Lung microvascular endothelial cell (primary cell): ENCODE measurements at places on chromosomes 12 and 14. TPM values are rescaled to one million over a fixed set of nuclear protein-coding genes. Genes with fewer than 3 reads are reported as not detected.

GRCh38 chr14:79840103-79840502, 371.2 kb downstream of the DIO2 start:
- no peak for DNase-seq

GRCh38 chr12:2267703-2268470, 215.1 kb downstream of the CACNA1C start:
- DNase-seq, result no peak

- DNase-seq, result peak; percentile 69
These were observed 15.8 kb upstream of the ANKRD9 start for GRCh38 chr14:102525219-102525928.

DNA sequence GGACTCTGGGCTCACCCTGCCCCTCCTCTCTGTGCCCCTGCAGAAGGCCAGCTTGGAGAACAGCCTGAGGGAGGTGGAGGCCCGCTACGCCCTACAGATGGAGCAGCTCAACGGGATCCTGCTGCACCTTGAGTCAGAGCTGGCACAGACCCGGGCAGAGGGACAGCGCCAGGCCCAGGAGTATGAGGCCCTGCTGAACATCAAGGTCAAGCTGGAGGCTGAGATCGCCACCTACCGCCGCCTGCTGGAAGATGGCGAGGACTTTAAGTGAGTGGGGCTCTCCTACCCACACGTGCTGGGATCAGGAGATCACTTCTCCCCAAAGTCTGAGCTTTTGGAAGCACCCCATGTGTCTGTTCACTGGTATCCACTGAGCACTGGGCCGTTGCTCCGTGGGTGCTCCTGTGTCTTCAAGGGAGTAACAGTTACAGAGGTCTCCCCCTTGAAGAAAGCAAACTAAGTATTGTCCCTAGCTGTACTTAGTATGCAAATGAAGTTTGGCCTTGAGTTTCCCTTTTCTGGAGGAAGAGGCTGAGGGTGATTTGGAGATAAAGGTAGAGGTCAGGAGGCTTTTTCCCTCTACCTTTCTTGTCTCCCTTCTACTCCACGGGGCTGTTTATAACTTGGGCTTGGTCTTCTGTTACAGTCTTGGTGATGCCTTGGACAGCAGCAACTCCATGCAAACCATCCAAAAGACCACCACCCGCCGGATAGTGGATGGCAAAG, 3.3 kb downstream of the KRT18 start:
- no peak for DNase-seq

DNA sequence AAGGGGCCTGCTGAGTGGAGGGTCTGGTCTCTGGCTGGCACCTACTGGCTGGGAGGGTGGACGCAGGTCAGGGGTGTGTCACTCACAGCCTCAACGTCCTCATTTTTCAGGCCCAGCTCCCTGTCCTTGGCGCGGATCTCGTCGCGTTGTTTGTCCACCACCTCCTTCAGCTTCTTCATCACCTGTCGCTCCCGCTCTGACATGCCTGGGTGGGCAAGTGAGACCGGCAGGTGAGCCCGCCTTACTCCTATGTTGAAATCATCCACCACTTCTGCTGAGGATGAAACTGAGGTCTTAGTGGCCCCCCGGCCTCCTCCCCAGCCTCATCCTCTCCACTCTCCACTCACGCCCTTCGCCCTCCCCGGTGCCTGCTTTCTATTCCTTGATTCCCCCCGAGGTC, 34.2 kb downstream of the RILPL1 start:
- no peak for DNase-seq

DNA sequence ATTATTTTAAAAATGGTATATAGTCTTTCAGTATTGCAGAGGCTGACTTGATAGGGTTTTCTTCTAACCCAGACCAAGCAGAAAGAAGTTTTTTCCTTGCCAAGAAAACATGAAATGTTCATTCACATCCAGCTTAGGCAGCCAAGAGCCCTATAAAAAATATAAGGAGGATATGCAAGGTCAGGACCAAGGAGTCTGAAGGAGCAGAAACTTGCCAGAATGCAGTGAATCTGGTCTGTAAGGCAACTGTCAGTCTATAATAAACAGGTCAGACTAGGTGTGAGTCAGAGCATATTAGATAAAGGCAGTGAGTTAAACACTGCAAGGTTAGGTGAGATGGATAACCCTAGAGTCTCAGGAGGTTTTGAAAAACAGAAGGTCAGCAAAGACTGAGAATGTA, 645.5 kb downstream of the C12orf50 start:
- no peak for DNase-seq

The KRT83 gene
- total RNA-seq, result not detected in 2 replicates

DNA sequence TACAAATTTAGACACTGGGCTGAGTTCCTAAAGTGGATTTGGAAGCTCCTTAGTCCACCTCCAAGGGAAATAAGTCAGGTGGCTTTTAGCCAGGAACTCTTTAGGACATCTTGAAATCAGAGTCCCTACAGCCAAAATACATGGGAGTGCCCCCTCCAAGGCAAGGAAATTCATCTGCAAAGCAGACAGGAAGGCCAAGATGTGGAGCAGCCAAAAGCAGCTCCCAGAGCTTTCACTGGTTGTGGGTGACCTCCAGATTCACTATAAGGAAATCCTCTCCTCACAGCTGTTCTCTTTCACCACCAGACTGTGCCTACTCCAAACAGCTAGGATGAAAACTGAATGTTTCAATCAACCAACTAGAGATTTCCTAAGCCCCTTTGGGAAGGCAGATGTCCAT, 6.6 kb downstream of the TTC9 start:
- DNase-seq, result no peak

GRCh38 chr12:16828891-16829290, 222.9 kb upstream of the LMO3 start:
- no peak for DNase-seq

The LTBR gene
- 29.9 and 49.2 TPM in 2 replicates for total RNA-seq

- DNase-seq, result no peak
These were observed 27.6 kb upstream of the CCDC91 start for GRCh38 chr12:28162697-28163096.

DNA sequence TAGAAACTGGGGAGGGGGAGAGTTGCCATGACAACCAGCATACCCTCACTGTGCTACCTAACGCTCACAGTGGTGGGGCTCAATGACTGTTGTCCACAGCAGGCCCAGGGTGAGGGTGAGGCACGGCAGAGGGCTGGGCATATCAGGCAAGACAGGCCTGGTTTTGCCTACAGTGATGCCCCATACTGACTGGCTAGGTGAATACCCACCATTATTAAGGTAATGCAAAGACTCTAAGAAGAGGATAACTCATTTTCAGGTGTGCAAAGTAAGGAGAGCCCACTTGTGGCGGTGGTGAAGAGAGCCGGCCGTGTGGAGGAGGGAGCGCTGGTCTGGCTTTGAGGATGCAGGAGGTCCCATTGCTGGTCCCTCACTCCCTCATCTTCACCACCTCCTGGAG, 422.3 kb downstream of the FUT8 start:
- DNase-seq, result no peak

GRCh38 chr12:83954956-83955601, 957.5 kb downstream of the SLC6A15 start:
- no peak for DNase-seq

DNA sequence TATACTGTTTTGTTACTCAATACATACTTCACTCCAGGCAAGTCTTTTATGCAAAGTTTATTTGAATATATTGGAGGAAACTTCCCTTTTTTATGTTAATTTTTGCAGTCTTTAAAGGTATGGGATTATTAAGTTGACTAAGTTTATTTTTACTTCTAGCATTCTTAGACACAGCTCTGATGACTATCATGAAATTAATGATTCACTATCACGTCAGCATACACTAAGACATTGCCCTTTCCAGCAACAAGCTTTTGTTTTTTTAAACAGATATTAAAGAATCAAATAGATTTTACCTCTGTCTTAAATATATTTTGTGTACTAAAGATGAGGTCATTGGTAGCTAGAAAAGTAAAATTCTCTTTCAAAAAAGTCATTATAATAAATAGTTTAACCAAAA, 52.1 kb downstream of the DERA start:
- no peak for DNase-seq

The METTL25 gene
- total RNA-seq, result 8.1 and 15.7 TPM in 2 replicates

DNA sequence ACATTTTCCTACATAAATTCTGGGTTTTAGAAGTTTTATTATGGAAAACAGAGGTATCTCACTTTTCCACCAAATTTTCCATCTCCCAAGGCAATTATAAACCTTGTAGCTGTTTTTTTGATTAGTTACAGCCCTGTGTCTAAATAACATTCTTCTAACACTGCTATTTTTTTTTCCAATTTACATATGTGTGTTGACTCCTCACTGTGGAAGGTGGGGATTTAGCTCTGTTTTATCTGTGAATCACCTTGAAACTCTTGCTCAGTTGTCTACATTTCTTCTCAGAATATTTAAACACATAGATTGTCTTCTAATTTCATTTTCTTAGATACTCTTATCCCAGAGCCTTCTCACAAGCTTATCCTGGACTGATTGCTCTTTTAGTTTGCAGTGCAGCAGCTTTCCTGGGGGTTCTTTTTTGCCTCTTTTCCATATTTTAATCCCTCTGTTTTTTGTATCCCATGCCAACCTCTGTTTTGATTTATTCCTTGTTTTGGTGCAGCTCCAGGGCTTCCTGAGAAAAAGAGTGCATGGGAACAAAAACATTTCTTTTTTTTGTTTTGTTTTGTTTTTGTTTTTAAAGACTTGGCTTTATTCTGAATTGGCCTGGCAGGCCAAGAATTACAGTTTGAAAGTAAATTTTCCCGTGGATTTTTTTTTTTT, 36.7 kb downstream of the TBC1D15 start:
- DNase-seq, result peak; percentile 35

The TUNAR gene
- total RNA-seq, result not detected in 2 replicates
